ENCODE measurements at places on chromosomes 7 and 10. TPM values are rescaled to one million over a fixed set of nuclear protein-coding genes. Genes with fewer than 3 reads are reported as not detected.

CLDN3 gene
- 2.8 TPM for total RNA-seq

PRPS1L1 gene
- total RNA-seq = not detected

PGAM1 gene
- 576 TPM for total RNA-seq

SDHAF3 gene
- 20.2 TPM for total RNA-seq

ADAP1 gene
- 4.1 TPM for total RNA-seq

CCDC172 gene
- not detected for total RNA-seq

WNT8B gene
- total RNA-seq = not detected

PRSS37 gene
- not detected for total RNA-seq
